ENCODE measurements at places on chromosomes 2 and 18. TPM values are rescaled to one million over a fixed set of nuclear protein-coding genes. Genes with fewer than 3 reads are reported as not detected.

DNA sequence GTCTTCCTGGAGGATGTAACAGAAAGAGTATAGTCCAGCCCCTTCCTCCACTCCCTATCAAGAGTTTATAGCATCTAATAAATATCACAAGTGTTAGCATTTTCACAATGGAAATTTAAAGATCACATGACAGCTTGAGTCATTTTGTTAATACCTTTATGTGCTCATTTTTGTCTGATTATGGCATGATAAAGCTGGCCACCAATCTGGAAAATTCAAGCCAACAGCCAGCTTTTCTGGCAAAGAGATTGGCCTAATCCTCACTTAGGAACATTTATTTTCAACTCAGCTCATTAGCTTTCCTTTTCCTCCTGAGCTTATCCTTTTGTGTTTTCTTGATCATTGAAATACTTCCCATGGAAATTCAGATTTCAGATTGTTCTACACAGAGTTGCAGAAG lies 262.9 kb upstream of the RBMS1 start:
- DNase-seq: no peak

GRCh38 chr18:63205791-63206252 lies 113.7 kb downstream of the BCL2 start:
- no peak for DNase-seq

- DNase-seq: no peak
Observed at GRCh38 chr2:220676695-220677094, 895.4 kb downstream of the EPHA4 start.

- DNase-seq: peak; percentile 41
Observed at GRCh38 chr18:37450434-37451132, 115.0 kb downstream of the CELF4 start.

GRCh38 chr2:207492461-207492860 lies 37.3 kb upstream of the CREB1 start:
- DNase-seq: no peak

DNA sequence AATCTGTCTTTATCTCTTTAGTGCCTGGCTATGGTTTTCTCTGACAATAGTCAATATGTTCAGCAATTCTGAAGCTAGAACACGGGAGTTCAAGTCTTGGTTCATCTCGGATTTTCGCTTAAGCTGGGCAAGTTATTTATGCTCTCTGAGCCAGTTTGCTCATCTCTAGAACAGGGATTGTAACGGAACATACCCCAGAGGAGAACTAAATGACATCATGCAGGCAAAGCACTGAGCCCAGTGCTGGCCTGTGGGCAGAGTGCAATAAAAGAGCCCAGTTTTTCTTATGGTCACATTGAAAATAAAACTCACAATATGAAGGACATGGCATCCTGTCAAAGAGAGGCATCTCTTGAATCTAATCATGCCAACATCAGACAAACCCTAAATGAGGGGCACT lies 143.9 kb downstream of the ZBTB7C start:
- no peak for DNase-seq

GRCh38 chr2:111100087-111100764 lies 20.5 kb upstream of the BCL2L11 start:
- no peak for DNase-seq

GRCh38 chr18:12516049-12516630 lies 108.4 kb downstream of the PRELID3A start:
- no peak for DNase-seq

DNA sequence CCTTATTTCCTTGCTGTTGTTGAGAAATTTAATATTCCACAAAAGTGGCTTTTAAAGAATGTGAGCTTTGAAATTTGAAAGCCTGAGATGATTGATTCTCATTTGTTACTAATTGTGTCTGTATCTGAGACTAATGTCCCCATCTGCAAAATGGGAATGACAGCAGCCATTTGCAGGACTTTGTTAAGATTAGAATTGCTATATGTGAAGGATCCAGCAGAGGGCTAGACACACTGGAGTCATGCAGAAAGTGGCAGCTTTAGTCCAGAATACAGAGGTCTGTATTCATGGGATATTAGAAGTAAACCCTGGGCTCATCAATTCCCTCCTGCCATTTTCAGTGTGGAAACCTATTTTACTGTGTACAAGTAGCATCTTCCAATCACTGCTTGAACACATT lies 296.5 kb upstream of the GYPC start:
- DNase-seq: peak; percentile 33

TEX44 gene
- total RNA-seq: not detected

GRCh38 chr18:49572611-49573345 lies 10.9 kb downstream of the LIPG start:
- no peak for DNase-seq

PSMA8 gene
- not detected for total RNA-seq

RAX gene
- total RNA-seq: not detected

- no peak for DNase-seq
Observed at GRCh38 chr2:42781181-42781580, 11.2 kb downstream of the HAAO start.

- no peak for DNase-seq
Observed at GRCh38 chr18:77141401-77142118, 9.0 kb upstream of the MBP start.

DLGAP1 gene
- 2.8 TPM for total RNA-seq

- no peak for DNase-seq
Observed at GRCh38 chr2:76450024-76450475, 739.3 kb upstream of the GCFC2 start.

- DNase-seq: no peak
Observed at GRCh38 chr2:12693509-12693908, 23.2 kb upstream of the TRIB2 start.

- no peak for DNase-seq
Observed at GRCh38 chr18:48707636-48708296, 168.9 kb downstream of the CTIF start.

MRO gene
- total RNA-seq: 0.22 TPM

DNA sequence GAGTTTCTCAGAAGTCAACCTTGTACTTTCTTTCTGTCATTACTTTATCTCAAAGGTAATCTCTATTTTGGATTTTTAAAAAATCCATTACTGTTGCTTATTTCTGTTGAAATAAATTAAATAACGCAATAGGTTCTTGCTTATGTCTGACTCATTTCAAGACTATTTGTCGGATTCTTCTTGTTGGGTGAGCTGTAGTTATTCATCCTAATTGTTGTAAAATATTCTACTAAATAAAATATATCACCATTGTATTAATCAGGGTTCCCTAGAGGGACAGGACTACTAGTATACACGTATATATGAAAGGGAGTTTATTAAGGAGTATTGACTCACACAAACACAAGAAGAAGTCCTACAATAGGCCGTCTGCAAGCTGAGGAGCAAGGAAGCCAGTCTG lies 403.9 kb upstream of the CYRIA start:
- no peak for DNase-seq

LHCGR gene
- total RNA-seq: 0.44 TPM

DNA sequence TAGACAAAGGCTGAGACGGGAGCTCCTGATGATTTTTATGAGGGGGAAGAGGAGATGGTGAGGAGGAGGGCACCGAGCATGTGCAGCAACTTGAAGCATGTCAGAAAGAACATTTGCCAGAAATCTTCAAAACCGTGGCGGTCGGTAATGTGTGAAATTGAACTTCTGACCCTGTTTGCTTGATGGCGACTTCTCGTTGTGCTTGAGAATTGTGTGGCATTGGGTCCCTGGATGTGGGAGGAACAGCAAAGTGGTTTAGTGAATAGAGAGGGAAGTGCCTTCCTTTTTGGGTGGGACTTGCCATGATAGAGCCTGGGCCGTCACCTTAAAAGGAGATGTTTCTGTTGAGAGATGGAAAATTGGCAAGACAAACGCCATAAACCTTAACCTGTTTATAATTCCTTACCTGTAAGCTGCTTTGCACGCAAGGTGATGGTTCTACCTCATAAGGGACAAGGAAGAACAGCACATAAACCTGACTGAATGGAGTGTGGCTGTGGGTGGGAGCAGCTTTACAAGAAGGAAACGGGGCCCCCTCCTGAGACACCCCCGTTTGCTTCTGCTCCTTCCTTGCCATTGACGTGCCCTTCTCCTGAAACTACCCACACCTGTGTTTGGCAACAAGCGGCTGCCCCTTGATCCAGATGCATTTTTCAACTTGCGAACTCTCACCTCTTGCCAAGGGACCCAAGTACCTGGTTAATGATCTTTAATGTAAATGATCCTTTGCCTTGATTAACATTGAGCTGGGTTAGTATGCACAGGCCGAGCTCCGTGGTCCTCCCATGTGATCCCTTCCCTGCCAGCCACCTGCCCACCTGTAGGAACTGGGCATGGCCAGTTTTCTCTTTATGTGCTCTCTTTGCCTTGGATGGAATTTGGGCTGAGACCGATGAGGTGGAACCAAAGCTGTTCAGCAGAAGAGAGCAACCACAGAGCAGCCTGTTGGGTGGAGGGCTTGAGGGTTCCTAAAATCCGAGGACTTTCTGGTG lies 153.2 kb downstream of the NEDD4L start:
- no peak for DNase-seq

DNA sequence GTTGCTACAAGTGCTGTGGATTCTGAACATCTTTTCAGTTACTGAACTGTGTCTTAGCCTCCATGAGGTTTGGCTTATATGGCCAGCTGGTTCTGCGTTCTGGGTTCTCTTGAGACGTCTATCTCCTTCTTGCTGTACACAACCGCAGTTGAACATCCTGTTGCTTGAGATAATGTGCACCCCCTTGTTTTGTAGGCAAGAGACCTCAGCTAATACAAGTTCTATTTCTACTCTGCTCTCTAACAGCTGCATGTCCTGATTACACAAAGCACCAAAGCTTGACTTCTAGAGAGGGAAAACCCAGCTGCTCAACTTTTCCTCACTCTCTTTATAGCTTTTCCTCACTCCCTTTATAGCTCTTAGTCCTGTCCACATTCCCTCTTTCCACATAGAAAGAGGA lies 176.0 kb downstream of the LTBP1 start:
- DNase-seq: no peak

DNA sequence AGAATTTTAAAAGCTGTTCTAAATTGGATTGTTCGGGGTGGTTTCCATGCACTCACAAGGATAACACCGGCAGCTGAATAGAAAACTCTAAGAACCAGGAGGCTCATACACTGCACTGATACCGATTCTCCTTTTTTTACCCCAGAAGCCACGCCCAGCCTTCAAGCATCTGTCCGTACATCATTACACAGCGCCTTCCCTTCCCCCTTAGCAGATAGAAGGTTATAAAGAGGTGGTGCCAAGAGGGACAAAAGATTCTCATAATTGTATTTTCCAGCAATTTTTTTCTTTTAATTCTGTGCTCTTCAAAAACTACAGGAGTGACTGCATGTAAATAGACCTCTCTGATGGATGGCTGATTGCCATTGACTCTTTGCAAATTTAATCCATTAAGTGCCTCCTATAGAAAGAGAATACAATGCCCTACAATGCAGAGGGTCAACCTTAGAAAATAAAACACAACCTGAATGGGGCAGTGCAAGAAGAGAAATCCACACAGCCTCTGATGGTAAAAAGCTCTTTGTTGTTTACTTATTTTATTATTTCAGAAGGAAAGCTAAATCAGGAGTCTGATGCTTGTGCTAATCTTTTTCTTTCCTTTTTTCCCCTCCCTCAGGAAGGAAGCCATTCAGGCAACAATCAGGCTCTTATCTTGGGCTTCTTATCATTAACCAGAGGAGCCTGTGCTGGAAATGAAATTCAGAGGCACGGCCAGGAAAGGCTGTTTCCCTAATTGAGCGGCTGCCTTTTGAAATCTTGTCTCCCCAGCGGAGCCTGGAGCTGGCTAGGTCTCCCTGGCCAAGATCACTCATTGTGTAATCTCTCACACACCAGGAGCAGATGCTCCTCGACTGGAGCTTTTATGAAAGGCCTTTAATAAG lies 198.9 kb upstream of the NABP1 start:
- peak; percentile 69 for DNase-seq

CTLA4 gene
- total RNA-seq: 0.31 TPM

DNA sequence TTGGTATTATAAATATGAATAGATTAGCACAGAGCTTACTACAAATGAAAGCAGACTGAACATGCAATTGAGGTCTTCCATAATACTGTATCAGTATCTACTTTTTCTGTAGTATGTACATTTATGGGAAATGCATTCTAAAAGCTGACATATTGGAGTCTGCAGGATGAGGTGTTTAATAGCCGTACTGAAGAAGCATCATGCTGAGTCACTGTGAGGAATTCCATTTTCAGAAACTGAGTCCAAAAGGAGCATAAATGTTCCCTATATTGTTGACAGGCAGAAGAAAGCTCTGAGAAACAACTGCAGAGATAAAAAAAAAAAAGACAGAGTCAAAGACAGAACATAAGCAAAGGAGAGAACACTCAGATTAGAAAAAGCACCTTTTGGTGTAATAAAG lies 366.7 kb upstream of the SPHKAP start:
- DNase-seq: no peak

- peak; percentile 51 for DNase-seq
Observed at GRCh38 chr2:173028141-173028540, 47.5 kb upstream of the MAP3K20 start.

WDR75 gene
- 39.6 TPM for total RNA-seq

SLC14A1 gene
- 1.3 TPM for total RNA-seq

DNA sequence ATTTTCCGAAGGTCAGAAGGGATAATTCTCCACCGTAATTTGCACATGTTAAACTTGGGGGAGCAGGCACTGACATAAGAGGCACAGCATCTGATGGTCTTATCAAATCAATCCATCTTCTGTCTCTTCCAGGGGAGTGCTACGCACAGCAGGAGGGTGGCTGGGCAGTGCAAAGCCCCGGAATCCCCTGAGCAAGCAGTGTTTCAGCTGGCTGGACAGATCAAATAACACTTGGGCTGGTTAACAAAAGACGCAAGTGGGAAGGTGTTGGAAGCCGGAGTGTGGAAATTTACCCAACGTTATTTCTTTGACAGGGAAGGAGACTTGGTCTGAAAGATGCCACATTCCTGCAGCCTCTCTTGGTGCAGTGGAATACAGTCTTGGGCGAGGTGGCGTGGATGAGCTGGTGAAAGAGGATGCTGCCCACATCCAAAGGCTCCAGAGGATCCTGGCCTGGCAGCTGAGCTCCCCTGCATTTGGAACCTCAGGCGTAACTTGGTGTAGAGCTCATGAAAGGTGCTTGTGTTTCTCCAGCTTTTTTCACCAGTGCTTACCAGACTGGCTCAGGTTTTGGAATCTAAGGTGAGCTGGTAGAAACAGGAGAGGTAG lies 103.0 kb downstream of the MAPK4 start:
- peak; percentile 27 for DNase-seq

Data from muscle of leg (tissue), 16 donors.